ENCODE measurements at places on chromosomes 1 and 21.
A peak's percentile ranks its signal among the peaks of the same experiment; 100 is the strongest.

GRCh38 chr1:205500240-205501233 lies 3.9 kb upstream of the CDK18 start:
- no peak for DNase-seq

DNA sequence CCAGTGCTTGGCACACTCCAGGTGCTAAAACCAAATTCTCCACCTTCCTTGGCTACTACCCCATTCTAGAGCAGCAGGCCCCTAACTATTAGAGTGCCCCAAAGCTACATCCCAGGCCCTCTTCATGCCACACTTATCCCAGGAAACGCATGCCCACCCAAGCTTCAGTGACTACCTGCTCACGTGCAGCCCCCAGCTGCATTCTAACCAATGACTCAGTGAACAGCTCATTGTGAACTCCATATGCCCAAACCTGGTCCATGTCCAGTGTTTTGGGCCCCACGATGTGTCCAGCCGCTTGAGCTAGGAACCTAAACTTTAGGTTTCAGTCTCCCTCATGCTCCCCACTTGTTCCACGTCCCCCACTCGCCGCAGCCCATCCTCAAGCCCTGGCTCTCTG lies 41.5 kb downstream of the NKAIN1 start:
- DNase-seq = no peak

- no peak for DNase-seq
Measured at GRCh38 chr1:93238425-93238824, 57.9 kb downstream of the CCDC18 start.

DNA sequence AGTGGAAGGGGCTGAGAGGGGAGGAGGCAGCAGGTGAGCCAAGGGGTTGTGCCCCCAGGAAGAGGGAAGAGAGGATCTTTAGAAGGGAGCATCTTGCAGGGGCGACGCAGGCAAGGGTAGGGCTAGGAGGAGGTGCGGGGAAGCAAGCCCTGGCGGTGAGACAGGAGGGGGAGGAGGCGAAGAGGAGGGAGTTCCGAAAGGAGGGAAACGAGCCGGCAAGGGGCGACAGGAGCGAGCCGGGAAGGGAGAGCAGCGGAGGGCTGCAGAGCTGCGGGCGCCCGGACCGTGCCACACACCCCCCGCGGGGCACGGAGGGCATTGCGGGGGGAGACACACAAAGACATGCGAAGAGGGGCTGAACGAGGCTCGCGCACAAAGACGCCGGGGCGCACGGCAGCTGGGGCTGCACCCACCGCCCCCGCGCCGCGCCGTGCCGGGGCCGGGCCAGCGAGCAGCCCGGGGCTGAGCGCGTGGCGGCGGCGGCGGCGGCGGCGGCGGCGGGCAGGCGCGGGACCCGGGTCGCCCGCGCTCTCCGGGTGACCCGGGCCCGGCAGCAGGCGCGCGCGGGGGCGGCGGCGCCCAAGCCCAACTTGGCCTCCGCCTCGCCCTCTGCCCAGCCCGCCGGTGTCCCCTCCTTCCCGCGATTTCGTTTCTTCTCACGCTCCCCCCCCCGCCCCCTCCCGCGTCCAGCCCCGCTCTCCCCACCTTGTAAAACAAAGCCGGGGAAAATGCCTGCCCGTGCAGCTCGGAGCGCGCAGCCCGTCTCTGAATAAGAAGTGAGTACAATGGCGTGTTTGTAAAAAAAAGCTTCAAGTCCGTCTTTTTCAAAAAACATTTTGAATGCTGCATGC lies at the start of gene KCNK2:
KCNK2 (plus strand) TSS at position 206 of the 851 bp plus-strand sequence. CDS start 649 bp downstream, outside the sequence.
- no peak for DNase-seq

DNA sequence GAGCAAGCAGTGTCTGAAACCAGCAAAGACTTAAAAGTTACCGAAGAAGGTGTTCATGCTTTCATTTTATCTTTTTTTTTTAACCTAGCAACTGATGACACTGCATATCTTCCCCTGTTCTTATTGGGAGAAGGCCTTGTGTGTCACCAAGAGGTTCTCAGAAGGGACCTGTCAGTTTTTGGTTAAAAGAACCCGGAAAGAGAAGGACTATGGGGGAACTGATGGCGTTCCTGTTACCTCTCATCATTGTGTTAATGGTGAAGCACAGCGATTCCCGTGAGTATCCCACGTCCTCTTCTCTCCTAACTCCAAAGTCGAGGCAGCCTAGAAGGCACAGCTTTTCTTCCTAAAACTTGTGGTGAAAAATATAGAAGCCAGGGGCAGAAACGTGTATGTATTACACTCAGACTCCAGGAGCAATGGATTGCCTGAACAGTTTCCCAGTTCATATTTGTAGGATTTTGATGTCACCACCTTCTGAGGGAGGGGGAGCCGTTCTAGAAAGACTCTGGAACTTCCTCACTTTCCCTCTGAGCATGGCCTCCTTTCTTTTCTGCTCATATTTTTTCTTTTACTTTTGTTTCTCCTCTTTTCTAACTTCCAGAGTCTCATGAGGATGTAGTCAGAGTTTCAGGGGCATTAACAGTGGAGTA lies at the start of gene MR1:
MR1 (plus strand) TSS at position 185 of the 653 bp plus-strand sequence; CDS start at position 210, 25 bp downstream.
- DNase-seq = peak; percentile 62

- peak; percentile 39 for DNase-seq
Measured at GRCh38 chr1:95117207-95118066, at the start of gene TLCD4. Gene TLCD4 (plus strand): TSS chr1:95117355. CDS start chr1:95143902, 26,547 bp downstream.

- no peak for DNase-seq
Measured at GRCh38 chr1:229129301-229130027, 141.4 kb upstream of the RAB4A start.

DNA sequence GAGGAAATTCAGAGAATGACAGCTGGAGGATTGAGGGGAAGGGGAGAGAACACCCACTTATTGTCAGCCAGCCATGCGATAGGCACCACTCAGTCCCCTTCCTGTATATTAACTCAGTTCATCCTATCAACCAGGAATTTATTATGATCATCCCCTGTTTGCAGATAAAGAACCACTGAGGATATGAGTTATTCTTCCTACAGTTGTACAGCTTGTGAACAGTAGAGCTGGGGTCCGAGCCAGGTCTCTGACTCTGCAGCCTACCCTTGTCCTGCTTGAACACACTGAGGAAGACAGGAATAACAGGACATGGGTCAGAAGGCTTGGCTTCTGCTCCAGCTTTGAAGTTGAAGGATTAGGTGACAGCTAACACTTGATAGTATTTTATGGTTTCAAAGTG lies 42.0 kb upstream of the SCMH1 start:
- no peak for DNase-seq

GRCh38 chr1:31007462-31007991 lies 58.0 kb downstream of the PUM1 start:
- peak; percentile 43 for DNase-seq

GRCh38 chr1:70364439-70364838 lies 9.9 kb upstream of the ANKRD13C start:
- no peak for DNase-seq

- no peak for DNase-seq
Measured at GRCh38 chr1:150572918-150573647, 6.3 kb downstream of the MCL1 start.

DNA sequence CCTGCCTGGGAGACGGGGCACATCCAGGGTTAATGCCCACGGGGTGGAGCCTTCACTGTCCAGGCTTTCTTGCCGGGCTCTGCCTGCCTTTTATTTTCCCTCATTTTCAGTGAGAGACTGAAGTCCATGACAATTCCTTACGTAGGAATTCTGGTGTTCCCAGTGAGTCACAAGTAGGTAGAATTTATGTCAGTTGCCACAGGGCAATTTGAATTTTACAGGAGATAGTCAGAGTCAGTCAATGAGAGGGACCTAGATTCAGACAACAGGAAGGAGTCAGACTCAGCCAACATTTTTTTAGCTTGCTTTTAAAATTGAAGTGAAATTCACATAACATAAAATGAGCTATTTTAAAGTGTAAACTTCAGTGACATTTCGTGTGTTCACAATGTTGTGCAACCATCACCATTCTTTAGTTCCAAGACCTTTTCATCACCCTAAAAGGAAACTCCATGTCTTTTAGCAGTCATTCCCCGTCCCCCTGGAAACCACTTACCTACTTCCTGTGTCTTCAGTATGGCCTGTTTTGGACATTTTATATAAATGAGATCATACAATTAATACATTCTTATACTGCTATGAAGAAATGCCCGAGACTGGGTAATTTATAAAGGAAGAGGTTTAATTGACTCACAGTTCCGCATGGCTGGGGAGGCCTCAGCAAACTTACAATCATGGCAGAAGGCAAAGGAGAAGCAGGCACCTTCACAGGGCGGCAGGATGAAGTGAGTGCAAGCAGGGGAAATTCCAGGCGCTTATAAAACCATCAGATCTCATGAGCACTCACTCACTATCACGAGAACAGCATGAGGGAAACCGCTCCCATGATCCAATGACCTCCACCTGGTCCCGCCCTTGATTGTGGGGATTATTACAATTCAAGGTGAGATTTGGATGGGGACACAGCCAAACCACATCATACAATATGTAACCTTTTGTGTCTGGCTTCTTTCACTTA lies 14.6 kb downstream of the AJAP1 start:
- DNase-seq = no peak

- peak; percentile 46 for DNase-seq
Measured at GRCh38 chr21:14850394-14850793, 214.4 kb downstream of the NRIP1 start.

GRCh38 chr1:172268237-172268636 lies 152.2 kb upstream of the C1orf105 start:
- DNase-seq = no peak

DNA sequence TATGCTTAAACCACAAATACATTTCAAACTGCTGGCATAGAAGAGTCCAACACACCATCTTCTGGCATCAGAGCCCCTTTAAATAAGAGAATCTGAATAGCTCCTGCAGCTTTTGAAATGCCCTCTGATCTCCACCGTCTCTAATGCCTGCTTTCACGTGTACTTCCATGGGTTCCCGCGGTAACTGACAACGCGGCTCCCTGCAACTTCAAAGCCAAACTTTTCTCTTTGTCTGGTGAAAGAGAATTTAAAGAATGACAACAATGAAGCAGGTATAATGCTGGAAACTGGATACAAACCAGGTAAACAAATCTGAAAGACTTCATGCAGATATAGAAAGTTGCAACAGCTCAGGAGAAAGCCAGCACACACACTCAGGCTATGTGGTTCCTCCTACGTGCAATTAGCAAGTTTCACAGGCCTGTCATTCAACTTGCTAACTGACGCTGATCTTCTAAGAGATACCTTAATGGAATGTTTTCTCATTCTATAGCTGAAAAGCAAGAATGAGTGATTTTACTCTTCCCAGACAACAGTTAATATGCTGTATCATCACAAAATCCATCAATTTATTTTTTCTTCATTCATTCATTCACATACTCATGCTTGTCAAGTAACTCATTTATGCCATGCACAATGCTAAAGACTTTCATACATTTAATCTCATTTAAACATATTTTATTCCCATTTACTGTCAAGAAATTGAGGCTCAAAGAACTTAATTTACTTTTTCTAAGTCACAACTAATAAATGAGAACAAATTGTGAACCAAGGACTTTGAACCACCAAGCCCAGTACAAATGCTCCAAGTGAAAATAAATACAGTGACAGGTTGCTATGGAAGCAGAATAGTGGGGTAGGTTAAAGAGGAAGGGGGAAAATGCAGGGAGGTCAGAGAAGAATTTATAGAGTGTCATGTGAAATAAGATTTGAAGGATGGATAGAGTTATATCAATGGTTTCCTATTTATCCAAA lies 202.7 kb upstream of the SNX7 start:
- DNase-seq = no peak

DNA sequence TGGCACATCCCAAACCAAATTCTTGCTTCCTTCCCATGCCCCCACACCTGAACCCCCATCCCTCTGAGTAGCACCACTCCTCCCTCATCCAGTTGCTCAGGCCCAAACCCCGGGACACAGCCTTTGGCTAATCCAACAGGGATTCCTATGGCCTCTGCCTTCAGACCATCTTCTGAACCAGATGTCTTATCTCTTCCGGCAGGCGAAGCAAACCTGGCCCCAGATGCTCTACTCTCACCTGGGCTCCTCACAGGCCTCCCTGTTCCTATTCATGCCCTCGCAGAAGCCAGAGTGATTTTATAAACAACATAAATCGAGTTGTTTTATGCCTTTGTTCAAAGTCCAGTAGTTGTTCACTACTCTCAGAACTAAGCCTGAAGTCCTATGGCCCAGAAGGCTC lies 12.5 kb upstream of the KCNA2 start:
- DNase-seq = no peak

DNA sequence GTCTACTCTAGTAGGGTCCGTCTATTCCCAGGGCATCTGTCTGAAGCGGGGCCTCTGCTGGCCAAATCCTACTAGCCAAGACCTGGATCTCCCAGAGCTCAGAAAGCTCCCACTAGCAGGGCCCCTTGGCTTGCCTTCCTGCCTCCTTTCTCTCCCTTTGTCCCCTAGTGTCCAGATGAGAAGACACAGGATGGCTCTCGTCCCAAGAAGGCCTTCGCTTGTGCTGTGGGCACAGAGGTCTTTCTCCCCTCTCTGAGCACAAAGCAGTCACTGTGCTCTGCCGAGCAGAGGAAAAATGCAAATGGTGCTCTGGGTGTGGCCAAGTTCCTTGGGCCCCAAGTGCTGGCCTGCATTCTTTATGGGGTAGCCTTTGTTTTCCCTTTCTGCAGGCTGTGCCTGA lies 13.0 kb upstream of the GPR137B start:
- no peak for DNase-seq

GRCh38 chr1:168430321-168430720 lies 113.5 kb downstream of the XCL2 start:
- DNase-seq = no peak

DNA sequence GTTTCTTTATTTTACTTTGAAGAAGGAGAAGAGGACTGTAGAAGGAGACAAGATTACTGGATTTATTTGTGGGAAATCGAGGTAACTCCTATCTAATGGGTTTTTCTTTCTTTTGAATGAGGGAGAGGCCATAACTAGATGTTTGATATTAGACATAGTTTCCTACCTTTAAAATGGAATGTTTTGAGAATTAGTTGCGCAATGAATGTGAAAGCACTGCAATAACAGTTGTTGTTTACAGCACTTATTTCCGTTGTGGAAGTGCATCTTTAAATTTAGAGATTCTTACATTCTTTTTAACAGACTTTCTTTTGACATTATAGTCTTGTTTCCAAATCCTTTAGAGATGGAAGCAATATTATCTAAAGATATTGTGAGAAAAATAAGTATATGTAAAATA lies 229.0 kb downstream of the SRGAP2C start:
- DNase-seq = no peak

GRCh38 chr1:192877283-192877886 lies 68.5 kb downstream of the RGS2 start:
- no peak for DNase-seq

DNA sequence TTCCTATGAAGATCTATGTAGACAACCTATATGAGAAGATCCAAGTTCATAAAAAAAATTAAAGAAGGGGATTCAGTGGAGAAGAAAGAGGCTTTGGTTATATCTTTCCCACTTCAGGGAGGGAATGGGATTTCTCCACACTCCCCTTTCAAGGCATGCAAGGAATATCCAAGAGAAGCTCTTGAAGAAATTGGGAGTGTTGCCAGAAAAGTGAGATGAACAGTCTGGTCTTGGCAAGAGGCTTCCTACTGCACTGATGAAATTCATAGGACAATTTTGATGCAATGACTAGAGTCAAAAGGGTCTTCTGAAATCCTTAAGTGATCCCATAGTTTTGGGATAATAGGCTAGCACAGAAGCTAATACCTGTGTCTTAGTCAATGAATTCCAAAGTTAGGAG lies 153.0 kb downstream of the KCTD3 start:
- DNase-seq = no peak

- DNase-seq = peak; percentile 7
Measured at GRCh38 chr1:231512147-231512698, 16.2 kb upstream of the TSNAX start.
